ENCODE measurements at places on chromosomes 4 and X.
A peak's percentile ranks its signal among the peaks of the same experiment; 100 is the strongest.

- H3K4me1 ChIP-seq = no peaks in the 10 kb centered on the region
- no peak overlapping the region for H3K27ac ChIP-seq
- DNase-seq = no peak
These were observed 115.4 kb upstream of the PUDP start for GRCh38 chrX:7263330-7263729.

GRCh38 chrX:19368576-19368975 lies 24.8 kb downstream of the PDHA1 start:
- H3K27ac ChIP-seq = no peak overlapping the region
- H3K27me3 ChIP-seq = peaks cover 2% of the 10 kb centered on the region
- peaks cover 15% of the 10 kb centered on the region for H3K36me3 ChIP-seq
- no peak overlapping the region for H3K4me3 ChIP-seq
- DNase-seq = no peak
- peaks cover 9% of the 10 kb centered on the region for H3K4me1 ChIP-seq

GRCh38 chr4:118836301-118837120 lies 585 bp upstream of the SEC24D start:
- H3K4me1 ChIP-seq = peaks cover 30% of the 10 kb centered on the region
- H3K27me3 ChIP-seq = no peaks in the 10 kb centered on the region
- H3K4me3 ChIP-seq = peak overlapping the region; percentile 99
- H3K36me3 ChIP-seq = peaks cover 13% of the 10 kb centered on the region

DNA sequence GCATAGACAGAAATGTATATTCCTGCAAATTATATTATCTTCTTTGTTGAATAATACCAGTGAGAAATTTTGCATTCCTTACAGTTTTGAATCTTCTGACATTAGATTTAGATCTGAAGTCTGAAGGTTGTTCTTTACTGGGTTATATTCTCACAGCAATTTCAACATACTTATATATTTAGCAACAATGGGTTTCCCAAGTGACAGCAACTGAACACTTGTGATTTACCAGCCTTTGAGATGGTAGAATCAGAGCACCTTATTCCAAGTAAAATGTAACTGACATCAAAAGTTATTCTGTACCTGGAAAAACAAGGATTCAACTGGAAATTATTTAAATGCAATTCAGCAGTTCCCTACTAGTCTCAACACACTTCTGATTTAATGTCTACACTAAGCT lies 66.0 kb downstream of the RELL1 start:
- peaks cover 13% of the 10 kb centered on the region for H3K4me1 ChIP-seq
- H3K27me3 ChIP-seq = no peaks in the 10 kb centered on the region
- no peak overlapping the region for H3K27ac ChIP-seq
- H3K4me3 ChIP-seq = no peak overlapping the region
- no peak for DNase-seq

DNA sequence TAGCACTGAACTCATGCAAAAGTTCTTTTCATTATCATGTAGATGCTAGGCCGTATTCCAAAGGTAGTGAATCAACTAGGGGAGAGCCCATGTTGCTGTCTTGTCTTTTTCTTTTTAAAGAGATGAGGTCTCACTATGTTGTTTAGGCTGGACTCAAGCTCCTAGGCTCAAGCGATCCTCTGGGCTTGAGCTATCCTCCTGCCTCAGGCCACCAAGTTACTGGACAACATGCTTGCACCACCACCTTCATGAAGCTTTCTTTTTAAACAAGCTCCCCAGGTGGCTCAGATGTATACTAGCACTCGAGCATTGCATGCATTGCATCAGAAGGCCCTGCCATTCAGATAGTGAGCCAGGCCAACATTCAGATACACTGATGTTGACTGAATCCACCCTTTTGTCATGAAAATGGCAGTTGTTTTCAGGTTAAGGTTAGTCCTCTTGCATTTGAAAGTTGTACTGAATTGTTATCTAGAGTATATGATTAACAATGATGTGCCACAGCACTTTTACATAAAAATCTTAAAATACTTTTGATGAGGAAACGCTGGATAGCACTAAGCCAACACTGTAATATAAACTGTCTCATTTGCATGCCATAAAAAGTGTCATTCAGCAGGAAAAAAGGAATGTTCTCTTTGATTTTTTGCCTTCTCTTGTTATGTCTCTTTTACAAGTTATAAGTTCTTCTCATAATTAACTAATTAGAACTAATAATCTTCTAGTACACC lies 76.7 kb downstream of the FNIP2 start:
- no peak overlapping the region for H3K4me3 ChIP-seq
- H3K4me1 ChIP-seq = peaks cover 9% of the 10 kb centered on the region
- peaks cover 8% of the 10 kb centered on the region for H3K36me3 ChIP-seq
- DNase-seq = no peak
- H3K27me3 ChIP-seq = no peaks in the 10 kb centered on the region
- H3K27ac ChIP-seq = no peak overlapping the region

Measured in activated T-helper 1 cell treated with anti-CD3 and anti-CD28 coated beads, Interleukin-12 subunit alpha, Interleukin-12 subunit beta, Interleukin-2, Interleukin-4 antibody, amounts not matched to agents 30 ng/mL and 10 ng/mL and 1 ng/mL, durations not matched to agents 14 hours and 24 hours and 36 hours (primary cell).